Breast epithelium (tissue), 4 donors: ENCODE measurements at places on chromosomes 5 and 9.

GRCh38 chr9:33117796-33118195, 41.3 kb upstream of the SMU1 start:
- DNase-seq: no peak

GRCh38 chr5:8770431-8770830, 775.4 kb downstream of the SEMA5A start:
- no peak for DNase-seq

DNA sequence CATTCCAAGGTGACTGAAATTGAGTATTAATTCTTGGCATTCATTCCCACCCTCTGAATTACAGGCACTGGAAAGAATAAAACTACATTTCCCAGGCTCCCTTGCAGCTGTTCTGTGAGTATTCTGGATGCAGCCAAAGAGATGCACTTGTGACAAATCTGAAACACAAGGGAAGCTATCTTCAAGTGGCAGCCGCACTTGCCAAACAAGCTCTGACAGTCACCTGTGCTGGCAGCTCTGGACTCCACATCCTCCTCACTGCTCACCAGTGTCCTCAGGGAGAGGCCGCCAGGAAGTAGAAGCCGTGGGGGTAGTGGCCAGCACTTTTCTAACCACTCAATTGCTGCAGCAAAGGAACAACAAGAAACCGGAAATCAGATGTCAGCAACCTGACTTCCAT, 275.0 kb downstream of the NR2F1-AS1 start:
- no peak for DNase-seq

GRCh38 chr9:76677481-76678055, 86.7 kb upstream of the PCA3 start:
- no peak for DNase-seq

DNA sequence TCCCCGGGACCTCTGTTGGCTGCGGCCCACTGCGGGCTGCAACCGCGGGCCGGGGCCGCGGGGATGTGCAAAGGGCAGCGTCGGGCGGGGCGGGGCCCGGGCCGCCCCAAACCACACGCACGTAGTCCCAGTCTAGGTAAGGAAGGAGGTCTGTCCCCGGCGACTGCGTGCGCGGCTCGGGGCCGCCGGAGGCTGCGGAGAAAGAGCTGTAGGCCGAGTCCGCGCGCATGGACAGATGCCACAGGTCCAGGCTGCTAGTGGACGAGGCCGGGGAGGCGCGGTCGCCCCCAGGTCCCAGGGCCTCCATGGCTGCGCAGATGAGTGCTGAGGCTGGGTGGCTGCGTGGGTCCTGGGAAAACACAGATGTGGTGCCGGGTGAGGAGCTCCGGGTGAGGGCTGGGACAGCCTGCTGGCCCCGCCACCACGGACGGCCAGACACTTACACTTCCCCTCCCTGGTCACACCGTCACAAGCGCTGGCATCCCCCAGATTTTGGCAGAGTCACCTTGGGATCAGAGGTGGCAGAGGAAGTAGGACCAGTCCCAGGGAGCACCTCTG, 4.5 kb downstream of the SHROOM1 start:
- no peak for DNase-seq

- DNase-seq: no peak
These were observed 56.7 kb upstream of the ACTBL2 start for GRCh38 chr5:57539281-57539701.

DNA sequence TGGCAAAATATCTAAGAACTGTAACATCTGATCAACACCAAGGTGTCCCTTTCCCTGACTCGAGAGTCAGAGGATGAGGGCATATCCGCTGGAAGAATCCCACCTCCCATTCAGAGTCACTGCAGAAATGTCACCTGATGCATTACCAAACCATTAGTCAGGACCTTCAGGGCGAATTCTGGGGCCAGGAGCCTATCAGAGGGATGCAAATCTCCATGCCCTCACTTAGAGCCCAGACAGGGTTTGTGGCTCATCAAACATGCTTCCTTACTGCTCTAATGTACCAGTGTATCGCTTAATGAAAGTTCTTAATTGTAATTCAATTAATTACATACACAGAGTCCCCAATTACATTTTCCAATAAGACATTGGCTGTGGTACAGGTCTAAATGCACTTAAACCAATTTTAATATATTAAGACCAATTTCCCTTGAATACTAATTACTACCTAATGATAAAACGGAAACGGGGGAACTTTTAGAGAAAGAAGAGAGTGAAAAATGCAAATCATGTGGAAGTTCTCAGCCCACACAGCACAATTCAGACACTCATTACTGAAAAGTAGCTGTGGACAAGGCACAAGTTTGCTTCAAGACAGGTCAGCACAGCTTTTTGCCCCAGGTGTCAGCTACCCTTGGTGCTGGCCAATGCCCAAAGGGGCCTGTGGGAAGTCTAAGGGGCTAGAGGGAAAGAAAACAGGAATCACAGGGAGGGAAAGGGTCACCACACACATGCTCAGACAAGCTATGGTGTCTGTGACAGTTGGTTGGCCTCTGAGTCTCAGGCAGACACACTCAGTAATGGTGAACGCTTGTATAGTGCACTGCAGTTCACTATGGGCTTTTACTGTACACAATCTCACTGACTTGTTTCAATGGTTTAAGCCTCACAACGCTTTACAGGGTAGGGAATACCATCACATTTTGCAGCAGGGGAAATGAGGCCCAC, 211.6 kb downstream of the MAPKAP1 start:
- no peak for DNase-seq

DNA sequence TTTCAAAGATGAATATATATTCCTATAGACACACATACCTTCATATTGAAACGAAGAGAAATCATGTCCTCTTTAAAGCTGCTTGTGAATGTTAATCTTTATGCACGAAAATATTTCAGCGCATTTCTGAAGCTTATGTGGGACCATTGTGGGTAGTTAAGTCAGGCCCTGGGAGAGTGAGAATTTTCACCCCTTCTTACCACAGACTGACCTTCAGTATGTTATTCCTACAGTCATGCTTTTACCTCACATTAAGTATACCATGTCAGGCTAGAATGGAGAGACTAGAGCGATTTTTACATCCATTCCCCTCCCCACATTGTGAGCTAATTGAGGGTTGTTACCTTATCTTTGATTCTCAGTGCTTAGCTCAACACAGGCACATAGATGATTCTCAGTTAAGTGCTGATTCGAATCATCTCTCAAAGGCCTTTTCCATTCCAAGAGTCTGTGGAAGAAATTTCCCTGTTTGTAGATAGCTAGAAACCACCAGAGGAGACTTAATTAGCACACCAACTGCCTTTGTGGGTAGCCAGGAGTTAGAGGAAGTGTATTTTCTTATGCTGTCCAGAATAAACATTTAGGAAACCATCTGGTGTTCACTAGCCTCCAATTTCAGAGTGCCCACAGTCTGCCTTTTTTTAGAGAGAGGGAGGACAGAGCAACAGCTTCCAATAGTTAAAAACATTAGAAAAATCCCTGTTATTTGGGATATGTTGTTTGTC, 110.5 kb downstream of the MEGF10 start:
- no peak for DNase-seq

- DNase-seq: no peak
These were observed 53.7 kb downstream of the ZNF622 start for GRCh38 chr5:16411741-16412455.
